ENCODE measurements at places on chromosomes 4 and X.

DNA sequence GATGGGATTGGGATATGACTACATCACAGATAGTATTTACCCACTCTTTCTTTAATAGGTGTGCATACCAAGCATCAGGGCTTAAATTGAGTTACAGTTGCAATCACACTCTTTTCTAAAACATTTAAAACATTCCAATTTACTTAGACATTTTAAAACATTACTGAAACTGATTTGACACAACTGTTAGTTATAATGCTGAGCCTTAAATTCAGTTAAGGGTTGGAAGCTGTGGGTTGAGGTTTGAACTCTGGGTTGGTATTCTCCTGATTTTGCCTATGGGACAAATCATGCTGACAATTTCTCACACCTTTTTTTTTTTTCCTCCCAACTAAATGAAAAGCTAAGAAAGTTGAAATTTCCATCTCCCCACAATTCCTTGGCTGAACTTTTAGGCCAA is 16.3 kb downstream of the SLIT2 start:
- DNase-seq, result peak; percentile 43

GRCh38 chr4:98557194-98557892 is 101.1 kb downstream of the TSPAN5 start:
- DNase-seq, result peak; percentile 79

GRCh38 chr4:40316333-40316781 is 18.8 kb upstream of the CHRNA9 start:
- DNase-seq, result peak; percentile 91

DNA sequence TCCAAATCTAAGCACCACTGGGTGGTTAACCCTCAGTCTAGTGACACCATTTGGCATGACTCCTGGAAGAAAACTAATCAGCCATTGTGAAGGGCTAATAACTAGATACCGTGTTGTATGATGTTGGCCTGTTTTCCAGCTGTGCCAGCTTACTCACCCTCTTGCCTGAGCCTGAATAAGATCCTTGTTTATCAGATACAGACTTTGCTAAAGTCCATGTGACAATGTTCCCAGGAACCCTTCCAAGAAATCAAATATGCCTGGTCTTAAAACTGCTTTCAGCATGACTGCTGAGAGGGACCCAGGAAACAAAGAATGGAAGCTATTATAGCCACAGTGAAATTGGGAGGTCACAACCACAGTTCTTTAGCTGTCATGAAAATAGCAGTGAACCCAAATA is 640.8 kb upstream of the INTU start:
- peak; percentile 14 for DNase-seq

DNA sequence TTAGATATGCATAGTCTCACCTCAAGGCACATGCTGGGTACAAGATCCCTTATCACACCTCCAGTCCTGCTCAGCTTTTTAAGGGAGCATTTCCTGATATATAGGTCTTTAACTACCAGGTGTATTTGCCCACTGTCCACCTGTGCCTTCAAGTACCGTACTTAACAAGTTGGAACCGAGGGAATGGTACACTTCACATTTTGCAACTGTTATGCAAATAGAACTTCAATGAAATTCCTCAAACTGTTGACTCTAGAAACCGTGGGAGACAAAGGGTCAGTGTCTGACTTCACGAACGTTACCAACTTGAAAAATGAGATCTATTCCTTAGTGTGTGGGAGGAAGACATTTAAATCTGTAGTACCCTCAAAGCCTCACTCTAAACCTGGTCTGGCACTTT is 5.2 kb downstream of the TRIM2 start:
- DNase-seq, result no peak

GRCh38 chrX:151973060-151973661 is 1.3 kb downstream of the GABRE start:
- peak; percentile 12 for DNase-seq

DNA sequence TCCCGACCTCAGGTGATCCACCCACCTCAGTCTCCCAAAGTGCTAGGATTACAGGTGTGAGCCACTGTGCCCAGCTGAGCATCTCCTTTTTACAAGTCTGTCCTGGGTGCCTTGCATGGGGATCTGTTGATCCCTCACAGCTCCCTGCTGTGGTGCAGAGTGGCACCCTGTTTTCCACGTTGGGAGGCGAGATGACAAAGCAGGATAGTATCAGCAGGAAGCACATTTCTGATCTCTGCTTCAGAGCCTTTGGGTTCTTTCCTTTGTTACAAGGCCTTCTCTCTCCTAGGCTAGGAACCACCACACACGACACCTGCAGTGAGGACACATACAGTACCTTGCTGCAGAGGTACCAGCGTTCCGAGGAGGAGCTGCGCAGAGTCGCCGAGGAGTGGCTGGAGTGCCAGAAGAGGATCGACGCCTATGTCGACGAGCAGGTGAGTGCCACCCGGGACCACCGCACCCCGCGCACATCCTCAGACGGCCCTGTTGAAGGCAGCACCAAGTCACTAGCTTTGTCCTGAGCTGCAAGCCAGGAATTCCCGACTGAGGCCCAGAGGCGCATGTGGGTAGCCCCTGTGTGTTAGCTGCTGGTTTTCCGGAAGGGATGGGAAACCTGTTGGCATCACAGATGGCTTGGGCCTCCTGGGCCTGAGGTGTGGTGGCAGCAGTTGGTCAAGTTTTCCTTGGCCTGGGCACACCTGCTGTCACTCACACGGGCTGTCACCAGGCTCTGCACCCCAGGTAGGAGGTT is 109.6 kb downstream of the TNIP2 start:
- DNase-seq, result no peak

DNA sequence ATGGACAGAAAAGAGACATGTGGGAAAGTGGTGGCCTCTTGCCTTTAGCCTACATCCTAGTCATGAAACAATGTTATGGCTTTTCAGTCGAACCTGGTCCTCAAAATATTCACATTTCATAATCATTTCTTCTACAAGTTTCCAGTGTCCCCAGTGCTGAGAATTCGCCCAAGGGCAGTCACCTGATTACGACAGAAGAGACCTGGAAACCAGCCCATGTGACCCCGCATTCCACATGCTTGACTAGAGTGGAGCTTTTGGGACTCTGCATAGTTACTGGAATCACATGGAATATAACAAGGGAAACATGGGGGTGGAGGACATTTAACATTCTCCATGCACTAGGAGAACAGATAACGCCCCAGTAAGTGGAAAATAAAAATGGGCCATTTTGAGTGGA is 100.1 kb downstream of the PPARGC1A start:
- peak; percentile 76 for DNase-seq

DNA sequence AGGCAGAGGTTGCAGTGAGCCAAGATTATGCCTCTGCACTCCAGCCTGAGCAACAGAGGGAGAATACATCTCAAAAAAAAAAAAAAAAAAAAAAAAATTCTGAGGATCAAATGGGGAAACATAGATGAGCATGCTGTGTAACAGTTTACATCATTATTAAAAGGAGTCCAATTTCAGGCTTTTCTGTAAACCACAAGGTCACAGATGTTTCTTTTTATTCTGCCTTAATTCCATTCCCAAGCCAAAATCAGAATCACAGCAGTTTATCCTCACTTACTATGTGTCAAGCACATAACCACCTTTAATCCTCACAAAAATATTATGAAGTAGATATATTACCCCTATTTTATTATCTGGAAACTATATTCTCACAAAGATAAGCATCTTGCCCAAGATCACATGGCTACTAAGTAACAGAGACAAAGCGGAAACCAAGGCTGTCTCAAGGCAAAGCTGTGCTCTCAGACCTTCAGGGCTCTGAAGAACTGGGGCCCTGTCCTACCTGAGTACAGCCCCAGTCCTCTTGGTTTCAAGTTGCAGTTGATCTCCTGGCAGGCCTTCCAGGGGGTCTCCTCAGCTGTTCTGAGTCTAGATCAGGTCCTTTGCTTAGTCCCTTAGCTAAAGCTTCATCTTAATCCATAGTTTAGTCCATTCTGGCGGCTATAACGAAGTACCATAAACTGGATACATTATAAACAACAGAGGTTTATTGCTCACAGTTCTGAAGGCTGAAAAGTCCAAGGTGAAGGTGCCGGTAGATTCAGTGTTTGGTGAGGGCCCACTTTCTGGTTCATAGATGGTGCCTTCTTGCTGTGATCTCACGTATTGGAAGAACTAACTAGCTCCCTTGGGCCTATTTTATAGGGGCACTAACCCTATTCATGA is 141.3 kb downstream of the PALLD start:
- peak; percentile 83 for DNase-seq

GRCh38 chr4:16124232-16124631 is 40.4 kb upstream of the PROM1 start:
- no peak for DNase-seq

DNA sequence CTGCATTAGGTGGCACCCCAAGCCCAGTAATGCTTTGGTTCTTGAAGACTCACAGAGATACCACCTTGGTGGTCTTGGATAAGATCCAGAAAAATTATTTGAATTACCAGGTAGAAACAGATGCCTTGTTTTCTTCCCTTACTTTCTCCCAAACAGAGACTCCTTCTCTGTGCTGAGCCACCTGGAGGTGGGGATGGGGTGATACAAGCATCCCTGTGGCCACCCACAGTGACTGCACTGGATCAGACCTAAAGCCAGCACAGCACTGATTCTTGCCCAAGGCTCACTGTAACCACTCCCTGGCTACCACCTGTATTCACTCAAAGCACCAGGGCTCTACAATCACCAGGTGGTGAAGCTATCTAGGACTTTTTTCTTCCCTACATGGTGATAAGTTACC is 156.8 kb downstream of the TEX13A start:
- DNase-seq, result no peak

- DNase-seq, result no peak
Observed at GRCh38 chr4:152935143-152935542, 980 bp upstream of the FHDC1 start.

DNA sequence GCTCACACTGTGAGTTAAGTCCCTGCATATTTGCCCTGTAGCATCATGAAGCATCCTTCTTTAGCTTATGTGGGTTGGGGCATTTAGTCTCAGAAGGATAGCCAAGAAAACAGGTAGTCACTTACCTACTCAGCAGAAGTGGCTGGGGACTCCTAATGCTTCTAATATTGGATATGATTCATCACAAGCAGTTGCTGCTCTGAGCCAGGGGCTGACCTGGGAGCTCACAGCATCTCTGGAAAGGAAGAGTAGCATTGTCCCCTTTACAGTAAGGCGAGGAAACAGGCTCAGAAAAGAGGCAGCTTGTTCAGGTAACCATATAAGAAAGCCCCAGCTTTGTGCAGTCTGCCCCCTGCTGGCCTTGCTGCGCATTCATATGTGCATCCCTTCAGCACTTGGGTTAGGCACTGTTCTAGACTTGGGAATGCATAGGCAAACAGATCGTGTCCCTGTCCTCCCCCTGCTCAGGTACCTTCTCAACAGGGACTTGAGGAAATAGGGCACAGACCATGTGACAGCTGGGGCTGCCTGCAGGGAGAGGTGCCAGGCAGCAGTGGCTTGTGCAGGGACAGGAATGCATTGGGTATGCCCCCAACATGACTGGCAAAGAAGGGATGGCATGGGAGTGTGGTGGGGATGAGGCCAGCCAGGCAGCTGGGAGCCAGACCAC is 35.7 kb upstream of the TBC1D14 start:
- DNase-seq, result peak; percentile 40

DNA sequence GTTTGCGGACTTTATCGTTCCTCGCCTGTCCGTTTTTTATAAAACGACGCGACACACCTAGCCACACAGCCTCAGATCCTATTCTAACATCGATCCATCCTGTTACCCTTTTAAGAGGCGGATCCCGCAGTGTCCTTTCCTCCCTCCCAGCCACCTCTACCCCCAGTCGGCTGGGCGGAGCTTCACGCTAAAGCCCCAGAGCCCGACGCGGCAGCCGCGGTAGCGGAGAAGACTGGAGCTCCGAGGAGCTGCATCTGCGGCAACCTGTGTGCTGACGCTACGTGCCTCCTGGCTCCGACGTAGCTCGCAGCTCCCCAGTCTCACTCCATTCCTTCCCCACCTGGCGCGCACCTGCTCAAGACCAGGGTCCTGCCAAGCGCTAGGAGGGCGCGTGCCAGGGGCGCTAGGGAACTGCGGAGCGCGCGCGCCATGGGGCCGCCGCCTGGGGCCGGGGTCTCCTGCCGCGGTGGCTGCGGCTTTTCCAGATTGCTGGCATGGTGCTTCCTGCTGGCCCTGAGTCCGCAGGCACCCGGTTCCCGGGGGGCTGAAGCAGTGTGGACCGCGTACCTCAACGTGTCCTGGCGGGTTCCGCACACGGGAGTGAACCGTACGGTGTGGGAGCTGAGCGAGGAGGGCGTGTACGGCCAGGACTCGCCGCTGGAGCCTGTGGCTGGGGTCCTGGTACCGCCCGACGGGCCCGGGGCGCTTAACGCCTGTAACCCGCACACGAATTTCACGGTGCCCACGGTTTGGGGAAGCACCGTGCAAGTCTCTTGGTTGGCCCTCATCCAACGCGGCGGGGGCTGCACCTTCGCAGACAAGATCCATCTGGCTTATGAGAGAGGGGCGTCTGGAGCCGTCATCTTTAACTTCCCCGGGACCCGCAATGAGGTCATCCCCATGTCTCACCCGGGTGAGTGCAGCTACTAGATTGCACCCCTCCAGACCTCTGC is at the start of gene RNF128:
Gene RNF128, plus strand, starts transcription at position 217 of the 953 bp plus-strand sequence. Its CDS starts 213 bp downstream, at position 430.
- peak; percentile 21 for DNase-seq

DNA sequence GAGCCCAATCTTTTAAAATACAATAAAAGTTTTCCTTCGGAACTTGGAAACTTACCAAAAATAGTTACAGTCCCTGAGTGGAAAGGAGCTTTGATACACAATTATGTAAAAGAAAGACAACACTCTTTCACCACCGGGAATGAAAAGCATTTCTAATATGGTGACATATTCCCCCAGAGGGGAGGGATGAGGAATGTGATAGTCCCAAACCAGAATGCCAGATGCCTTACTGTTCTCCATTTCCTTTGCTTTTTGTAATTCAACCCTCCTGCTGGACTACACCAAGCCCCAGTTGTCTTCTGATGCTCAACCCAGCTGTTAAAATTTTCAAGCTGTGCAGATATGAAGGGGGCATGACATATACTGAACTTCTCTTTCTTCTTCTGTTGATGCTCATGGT is 4.1 kb downstream of the PRIMPOL start:
- DNase-seq, result peak; percentile 75

DNA sequence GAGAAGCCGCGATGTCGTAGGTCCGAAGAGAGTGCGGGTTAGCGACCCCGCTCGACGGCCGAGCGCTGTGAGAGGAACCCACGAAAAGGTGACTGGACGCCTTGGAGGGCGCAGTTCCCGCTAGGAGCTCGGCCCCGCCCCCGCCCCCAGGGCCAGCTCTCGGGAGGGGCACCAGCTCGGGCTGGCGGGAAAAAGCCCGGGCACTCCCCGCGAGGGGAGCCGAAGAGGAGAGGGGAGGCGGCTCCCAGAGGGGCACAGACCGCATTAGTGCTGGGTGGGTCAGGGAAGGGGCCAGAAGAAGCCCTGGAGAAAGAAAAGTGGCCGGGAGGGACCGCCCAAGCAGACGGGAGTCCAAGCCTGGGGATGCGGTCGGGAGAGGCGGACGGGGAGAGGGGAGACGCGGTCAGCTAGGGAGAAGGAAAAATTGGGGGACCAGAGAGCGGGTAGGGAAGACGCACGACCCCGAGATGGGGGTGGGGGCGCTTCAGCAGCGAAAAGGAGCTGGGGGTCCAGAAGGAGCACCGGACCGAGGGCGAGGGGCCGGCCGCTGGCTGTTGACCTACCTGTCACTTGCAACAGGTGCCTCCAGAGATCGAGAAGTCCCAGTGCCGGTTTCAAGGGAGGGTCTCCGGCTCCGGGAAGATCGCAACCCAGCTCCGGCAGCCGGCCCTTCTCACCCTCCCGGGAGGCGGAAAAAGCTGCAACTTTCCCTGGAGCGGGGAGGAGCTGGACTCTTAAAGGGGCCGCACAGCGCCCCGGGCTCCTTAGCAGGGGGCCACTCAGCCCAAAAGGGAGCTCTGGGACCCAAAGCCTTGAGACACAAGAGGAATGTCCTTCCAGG is at the start of gene SYTL4:
Gene SYTL4, minus strand, starts transcription at position 681 of the 841 bp plus-strand sequence. CDS start 30,084 bp downstream, outside the sequence.
- peak; percentile 4 for DNase-seq

- peak; percentile 78 for DNase-seq
Observed at GRCh38 chr4:54226404-54227255, 2.5 kb upstream of the PDGFRA start.

GRCh38 chrX:133307094-133307493 is 88.9 kb upstream of the TFDP3 start:
- no peak for DNase-seq
